ENCODE measurements at places on chromosomes 16 and 17.

- DNase-seq, result no peak
These were observed 20.7 kb upstream of the MRTFB start for GRCh38 chr16:14050291-14051027.

- DNase-seq, result no peak
These were observed 22.1 kb upstream of the IL17C start for GRCh38 chr16:88616320-88616719.

DNA sequence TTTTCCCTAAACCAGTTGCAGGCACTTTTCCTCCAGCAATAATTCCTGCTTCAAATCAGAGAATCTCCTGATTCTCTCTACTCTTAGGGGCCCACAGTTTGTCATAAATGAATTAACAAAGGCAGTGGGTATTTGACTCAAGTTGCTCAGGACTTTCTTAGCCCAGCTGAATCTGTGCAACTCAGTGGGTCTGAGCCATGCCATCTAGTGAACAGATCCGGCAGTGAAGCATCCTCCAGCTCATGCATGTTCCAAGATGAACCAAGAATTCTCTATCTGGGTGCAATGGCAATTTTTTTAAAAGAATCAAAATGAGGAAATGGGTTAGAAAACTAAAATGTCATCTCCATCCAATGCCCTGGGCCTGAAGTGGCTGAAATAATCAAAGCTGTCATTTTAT lies 575.2 kb upstream of the CDH11 start:
- no peak for DNase-seq

- no peak for DNase-seq
These were observed 226.6 kb downstream of the ZFHX3 start for GRCh38 chr16:72821185-72821950.

- peak; percentile 64 for DNase-seq
These were observed 20.5 kb downstream of the GRB7 start for GRCh38 chr17:39757931-39758873.

GRCh38 chr16:83733301-83733700 lies 74.5 kb upstream of the HSBP1 start:
- DNase-seq, result no peak

DNA sequence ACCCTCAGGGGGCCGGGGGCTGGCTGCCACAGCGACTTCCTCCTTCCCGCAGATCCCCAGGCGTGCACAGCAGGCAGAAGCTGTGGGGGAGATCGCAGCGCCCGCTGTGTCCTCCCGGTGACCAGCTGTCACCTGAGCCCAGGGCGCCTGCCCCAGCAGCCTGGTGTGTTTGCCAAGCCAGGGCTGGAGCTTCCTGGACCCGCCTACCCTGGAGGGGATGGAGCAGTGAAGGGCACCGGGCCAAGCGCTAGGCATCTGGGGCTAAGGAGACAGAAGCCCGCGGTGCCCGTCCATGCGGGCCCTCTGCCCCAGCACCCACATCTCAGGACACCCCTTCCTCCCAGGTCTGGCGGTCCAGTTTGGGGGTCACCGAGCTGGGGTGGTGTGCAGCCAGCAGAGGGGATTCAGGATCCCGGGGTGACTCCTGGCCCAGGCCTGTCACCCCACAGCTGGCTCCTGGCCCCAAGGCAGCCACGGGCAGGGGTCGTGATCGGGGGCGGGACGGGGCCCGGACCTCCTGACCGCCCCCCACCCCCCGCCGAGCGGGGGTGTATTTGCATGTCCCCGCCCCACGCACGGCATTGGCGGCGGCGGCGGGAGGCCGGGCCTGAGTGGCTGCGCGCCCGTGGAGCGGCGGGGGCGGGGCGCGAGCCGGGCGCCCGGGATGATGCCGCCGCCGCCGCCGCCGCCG lies at the start of gene RAB26:
Gene RAB26, plus strand, starts transcription at position 645 of the 691 bp plus-strand sequence. CDS start 159 bp downstream, outside the sequence.
- DNase-seq, result peak; percentile 62
